ENCODE measurements at places on chromosomes 2 and 18. TPM values are rescaled to one million over a fixed set of nuclear protein-coding genes. Genes with fewer than 3 reads are reported as not detected.

- DNase-seq, result no peak
- no peaks in the 10 kb centered on the region for H3K4me1 ChIP-seq
- no peaks in the 10 kb centered on the region for H3K36me3 ChIP-seq
- no peaks in the 10 kb centered on the region for H3K27me3 ChIP-seq
- no peak overlapping the region for H3K4me3 ChIP-seq
These were observed 585.6 kb downstream of the TSN start for GRCh38 chr2:122341007-122341406.

DNA sequence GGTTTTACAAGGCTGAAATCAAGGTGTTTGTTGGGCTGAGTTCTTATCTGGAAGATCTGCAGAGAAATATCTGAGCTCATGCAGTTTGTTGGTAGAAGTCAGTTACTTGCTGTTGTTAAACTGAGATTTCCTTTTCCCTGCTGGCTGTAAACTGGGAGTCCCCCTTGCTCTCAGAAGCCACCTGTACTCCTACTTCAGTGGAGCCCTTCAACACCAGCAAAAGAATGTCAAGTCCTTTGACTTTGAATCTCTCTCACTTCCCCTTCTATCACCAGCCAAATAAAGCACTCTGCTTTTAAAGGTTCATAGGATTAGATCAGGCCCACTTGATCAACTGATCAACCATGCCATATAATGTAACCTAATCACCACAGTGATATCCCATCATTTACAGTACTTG lies 252.2 kb upstream of the CDH7 start:
- H3K4me1 ChIP-seq, result no peaks in the 10 kb centered on the region
- H3K36me3 ChIP-seq, result no peaks in the 10 kb centered on the region
- no peaks in the 10 kb centered on the region for H3K27me3 ChIP-seq

GRCh38 chr2:132701810-132702209 lies 31.8 kb upstream of the LYPD1 start:
- no peaks in the 10 kb centered on the region for H3K27me3 ChIP-seq
- no peaks in the 10 kb centered on the region for H3K36me3 ChIP-seq
- H3K4me3 ChIP-seq, result no peak overlapping the region
- no peaks in the 10 kb centered on the region for H3K4me1 ChIP-seq

- H3K36me3 ChIP-seq, result peaks cover 2% of the 10 kb centered on the region
- H3K4me3 ChIP-seq, result no peak overlapping the region
- DNase-seq, result no peak
These were observed 120.6 kb downstream of the OSBPL1A start for GRCh38 chr18:24276994-24277393.

DNA sequence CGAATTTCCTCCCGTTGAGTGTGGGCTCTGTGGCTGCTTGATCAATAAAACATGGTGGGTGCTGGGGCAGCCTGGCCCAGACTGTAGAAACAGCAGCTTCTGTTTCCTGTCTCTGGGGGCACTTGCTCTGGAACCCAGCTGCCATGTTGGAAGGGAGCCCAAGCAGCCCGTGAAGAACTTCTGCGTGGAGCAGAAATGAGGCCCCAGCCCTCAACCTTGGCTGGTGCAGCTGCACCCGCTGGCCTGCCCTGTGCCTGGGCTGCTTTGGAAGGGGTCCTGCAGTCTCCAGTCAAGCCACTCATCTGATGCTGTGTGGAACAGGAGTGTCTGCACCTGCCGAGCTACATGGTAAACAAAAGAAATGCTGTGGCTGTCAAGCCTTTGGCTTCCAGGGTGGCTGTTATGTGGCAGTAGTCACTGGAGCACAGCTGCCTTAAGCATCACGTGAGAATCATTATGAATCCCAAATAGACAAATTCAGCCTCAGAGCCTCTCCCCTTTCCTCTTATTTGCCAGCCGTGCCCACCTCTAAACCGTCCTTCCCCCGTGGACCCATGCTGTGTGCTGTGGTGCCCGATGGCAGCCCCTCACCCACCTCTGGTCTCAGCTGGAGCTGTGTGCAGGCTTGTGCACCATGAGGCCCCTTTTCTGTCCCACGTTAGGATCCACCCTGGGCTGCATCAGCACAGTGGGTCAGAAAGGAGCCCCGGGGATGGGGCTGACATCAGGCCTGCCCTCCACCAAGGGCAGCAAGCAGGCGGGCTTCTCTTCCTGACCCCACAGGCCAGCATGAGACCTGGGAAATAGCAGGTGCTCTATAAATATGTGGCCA lies 134.0 kb upstream of the HDAC4 start:
- H3K27me3 ChIP-seq, result peaks cover 6% of the 10 kb centered on the region
- H3K27ac ChIP-seq, result no peak overlapping the region
- DNase-seq, result no peak
- H3K36me3 ChIP-seq, result no peaks in the 10 kb centered on the region

DNA sequence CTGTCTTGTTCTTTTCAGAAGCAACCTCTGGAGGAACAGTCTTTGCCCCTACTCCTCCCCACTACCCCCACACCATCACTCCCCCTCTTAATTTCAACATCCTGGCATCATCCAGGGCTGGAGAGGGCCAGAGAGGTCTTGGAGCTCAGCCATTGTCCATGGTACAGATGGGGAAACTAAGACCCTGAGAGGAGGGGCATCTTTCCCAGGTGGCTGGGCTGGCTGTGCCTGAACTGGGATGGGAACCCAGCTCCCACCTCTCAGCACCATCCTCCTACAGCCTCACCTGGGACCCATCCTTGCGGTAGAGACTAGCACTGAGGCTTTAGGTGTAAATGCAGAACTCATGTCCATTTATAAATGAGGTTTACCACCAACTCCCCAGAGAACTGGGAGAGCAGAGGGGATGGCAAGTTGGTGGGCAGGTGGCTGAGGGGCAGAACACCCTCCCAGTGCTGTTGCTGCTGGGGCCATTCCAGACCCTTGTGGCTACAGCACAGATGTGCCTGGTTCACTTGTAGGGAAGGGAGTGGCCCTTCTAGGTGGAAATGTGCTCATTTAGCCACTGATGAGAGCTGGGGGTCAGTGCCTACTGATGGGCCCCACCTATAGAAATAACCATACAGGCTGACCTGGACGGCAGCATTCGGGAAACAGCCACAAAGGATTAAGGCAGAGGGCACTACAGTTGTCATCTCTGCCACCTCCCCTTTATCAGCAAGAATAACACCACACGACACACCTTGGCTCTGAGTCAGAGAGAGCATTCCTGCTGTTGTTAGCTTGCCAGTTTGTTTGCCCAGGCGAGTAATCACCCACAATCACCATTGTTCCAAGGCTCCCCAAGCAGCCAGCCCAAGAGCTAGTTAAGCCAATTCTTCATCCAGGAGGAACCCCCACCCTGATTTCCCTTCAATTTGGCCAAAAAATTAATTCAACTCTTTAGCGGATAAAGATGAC lies 2.1 kb downstream of the MLPH start:
- H3K27ac ChIP-seq, result no peak overlapping the region
- no peak overlapping the region for H3K4me3 ChIP-seq
- DNase-seq, result no peak
- no peaks in the 10 kb centered on the region for H3K4me1 ChIP-seq
- H3K36me3 ChIP-seq, result no peaks in the 10 kb centered on the region

CNRIP1 gene
- total RNA-seq, result not detected

GALNT14 gene
- total RNA-seq, result not detected

SKOR2 gene
- total RNA-seq, result not detected

All from T-helper 17 cell (primary cell).